Kidney epithelial cell (primary cell): ENCODE measurements at places on chromosomes 1 and 21. TPM values are rescaled to one million over a fixed set of nuclear protein-coding genes. Genes with fewer than 3 reads are reported as not detected.
A peak's percentile ranks its signal among the peaks of the same experiment; 100 is the strongest.

DNA sequence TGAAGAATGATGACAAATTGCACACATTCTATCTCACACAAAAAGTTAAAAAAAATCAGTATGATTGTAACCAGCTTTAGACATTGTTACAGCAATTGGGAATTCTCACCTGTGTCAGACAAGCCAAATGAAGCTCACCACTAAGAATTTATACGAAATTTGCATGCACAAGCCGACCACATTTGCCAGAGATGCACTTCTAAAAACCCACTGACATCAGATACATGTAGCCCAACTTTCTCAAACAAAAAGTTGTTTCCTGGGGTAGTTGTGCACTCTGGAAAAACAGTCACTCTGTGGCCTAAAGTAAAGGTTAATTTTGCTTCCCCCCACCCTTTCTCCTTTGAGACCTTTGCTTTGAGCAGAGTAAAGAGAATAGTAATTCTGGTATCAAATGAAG, 67.9 kb upstream of the IL12RB2 start:
- DNase-seq, result no peak

- DNase-seq, result no peak
Observed at GRCh38 chr1:55250399-55251075, 35.4 kb upstream of the USP24 start.

- DNase-seq, result no peak
Observed at GRCh38 chr1:4132352-4133296, 232.6 kb upstream of the C1orf174 start.

The NPR1 gene
- total RNA-seq, result 2.0 and 2.1 TPM in 2 replicates

- no peak for DNase-seq
Observed at GRCh38 chr1:114648503-114648902, 21.3 kb downstream of the DENND2C start.

The LCE1D gene
- total RNA-seq, result not detected in 2 replicates

DNA sequence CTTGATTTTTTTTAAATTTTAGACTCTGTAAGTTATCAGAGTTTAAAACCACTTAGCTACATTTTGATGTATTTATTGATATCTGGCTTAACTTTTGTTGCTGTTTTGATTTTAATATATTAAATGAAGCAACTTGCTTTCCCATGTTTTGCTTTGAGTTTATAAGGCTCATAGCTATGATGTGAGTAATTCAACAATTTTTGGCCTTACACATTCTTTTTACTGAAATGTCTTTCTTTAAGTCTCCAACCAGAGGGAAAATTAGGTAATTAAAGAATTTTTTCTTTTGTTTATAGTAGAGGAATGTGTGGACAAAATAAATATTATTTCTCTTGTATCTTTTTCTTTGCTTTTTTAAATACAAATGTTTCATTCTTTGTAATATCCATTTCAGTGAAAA, 258.3 kb upstream of the ADAMTS5 start:
- DNase-seq, result no peak

GRCh38 chr1:69244211-69244610, 323.5 kb upstream of the LRRC7 start:
- no peak for DNase-seq

- DNase-seq, result no peak
Observed at GRCh38 chr1:109806733-109807400, 43.1 kb upstream of the EPS8L3 start.

DNA sequence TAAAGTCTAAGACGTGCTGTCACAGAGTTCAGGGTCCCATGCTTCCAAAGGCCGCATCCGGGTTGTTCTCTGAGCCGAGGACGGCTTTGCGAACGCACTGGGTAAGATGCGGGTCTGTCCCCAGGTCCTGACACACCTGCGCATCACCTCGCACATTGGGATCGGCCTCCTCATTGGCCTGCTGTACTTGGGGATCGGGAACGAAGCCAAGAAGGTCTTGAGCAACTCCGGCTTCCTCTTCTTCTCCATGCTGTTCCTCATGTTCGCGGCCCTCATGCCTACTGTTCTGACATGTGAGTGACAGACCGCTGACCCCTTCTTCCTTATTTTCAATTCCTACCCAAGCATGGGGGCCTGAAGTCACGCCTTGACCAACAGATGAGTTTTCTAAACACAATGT, 25.3 kb downstream of the TFF3 start:
- no peak for DNase-seq

DNA sequence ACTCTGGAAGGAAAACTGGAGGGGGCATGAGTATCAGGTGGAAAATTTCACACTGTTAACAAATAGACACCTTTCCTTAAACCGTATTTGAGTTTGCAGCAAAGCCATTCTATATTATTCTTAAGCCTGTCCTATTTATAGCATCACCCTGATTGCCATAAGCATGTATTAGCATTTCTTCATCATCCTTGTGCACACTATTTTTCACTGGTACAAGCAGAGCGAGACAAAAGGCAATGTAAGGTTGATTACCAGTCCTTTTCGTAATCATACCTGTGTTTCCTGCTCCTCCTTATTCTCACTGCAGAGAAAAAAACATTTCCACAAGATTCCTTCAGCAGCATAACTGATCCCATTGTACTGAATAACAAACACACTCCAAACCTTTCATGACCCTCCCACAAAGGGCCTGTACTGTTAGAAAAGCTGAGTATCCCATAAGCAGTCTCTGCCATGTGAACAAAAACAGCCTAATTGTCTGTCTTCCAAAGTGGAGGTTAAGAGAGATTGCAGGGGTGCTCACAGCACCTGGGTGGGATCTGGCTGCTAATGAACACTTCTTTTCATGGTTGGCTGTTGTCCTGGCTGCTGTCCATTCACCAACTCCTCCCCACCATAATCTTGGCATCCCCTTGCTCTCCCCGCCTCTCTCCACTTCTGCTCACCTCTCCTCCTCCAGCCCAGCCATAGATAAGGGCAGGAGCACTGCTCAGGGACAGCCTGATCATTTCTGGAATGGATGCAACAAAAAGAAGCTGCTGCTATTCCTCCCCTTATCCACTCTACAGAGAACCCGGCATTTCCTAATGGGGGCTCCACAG, 30.4 kb downstream of the VTCN1 start:
- DNase-seq, result no peak

- DNase-seq, result no peak
Observed at GRCh38 chr1:89807983-89808382, 12.8 kb upstream of the LRRC8D start.

The NGF gene
- total RNA-seq, result 2.9 and 3.4 TPM in 2 replicates

DNA sequence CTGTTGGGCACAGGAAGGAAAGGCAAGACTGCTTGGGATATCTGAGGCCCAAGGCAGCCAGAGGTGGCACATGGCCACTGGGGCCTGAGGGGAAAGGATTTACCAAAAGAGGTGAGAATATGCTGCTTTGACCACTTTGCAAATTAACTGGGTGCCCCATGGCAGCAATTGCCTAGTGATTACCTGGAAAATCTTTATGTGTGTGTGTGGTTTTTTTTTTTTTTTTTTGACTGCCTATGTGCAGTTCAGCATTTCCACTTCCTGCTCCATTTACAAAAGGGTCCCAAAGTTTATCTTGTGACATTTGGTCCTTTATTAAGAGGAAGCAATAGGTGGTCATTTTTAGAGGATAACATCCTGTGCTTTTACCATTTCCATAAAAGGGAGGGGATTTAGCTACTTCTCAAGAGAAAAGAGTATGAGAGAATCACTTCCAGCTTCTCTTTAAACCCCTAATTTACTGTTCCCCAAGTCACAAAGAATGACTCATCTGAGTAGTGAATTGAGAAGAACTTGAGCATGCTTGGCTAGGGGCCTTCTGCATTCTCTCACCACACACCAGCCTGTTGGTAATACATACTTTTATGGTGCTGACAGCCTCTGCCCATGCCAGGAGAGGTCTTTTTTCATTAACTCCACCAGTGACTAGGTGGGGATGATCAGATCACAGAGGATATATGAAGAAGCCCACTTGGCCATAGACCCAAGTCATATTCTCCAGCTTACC, 52.1 kb downstream of the SYDE2 start:
- no peak for DNase-seq

DNA sequence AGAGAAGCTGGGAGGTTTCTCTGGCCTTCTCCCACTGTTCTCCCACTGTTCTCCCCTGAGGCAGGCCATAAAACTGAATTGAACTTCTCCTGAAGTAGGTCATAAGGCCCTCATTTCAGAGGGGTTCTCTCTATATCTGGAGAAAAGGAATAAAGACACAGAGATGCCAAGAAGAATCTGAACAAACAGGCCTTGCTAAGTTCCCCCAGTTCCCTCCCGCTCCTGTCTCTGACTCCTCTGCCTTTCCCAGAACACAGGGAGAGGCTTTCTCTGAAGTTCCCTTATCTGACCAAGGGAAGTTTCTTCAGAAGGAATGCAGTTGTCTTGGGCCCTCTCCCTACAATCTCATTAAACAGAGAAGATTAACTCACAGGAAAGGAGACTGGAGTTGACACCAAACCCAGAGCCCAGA, 83.4 kb downstream of the SLC16A1 start:
- DNase-seq, result no peak

The SPATA17 gene
- total RNA-seq, result 0.63 and 1.8 TPM in 2 replicates

GRCh38 chr1:36088265-36088576, 471 bp upstream of the ADPRS start:
- no peak for DNase-seq

GRCh38 chr1:35047188-35047858, 15.6 kb upstream of the ZMYM6 start:
- DNase-seq, result peak; percentile 76

DNA sequence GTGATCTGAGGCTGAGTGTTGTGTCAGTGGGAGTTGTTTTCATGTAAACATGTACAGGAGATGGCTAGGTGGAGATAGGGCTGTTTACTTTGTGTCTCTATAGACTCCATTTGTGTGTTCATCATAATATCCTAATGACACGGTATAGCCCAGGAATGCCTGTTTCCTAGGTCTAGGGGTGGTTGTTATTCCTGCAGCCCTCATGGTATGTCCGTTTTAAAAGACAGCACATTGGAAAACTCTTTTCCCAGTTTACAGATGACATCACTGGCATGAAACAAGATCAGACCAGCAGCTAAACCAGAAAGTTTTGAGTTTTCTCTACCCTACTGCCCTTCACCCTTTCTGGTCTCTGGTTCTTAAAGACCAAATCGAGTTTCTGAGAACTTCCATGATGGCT, 227.3 kb upstream of the TMEM51 start:
- DNase-seq, result no peak

DNA sequence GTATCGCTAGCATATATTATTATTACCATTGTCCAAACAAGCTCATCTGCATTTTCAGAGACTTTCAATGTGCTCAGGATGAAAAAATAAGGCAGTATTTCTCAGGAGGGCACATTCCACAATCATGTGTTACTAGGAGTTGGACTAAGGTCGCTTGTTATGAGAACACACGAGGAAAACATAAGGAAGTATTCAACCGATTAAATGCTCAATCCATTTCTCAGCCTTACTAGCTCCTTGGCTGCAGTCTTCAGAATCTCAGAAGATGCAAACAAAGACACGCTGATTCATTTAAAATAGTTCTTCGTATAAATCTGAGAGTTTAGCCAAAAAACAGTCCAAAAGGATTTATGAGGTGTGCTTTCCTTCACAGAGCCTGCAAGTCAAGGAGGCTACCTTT, 82.0 kb upstream of the JAK1 start:
- no peak for DNase-seq

GRCh38 chr1:112256411-112256810, 139.6 kb upstream of the CTTNBP2NL start:
- DNase-seq, result no peak

- no peak for DNase-seq
Observed at GRCh38 chr1:212255705-212256307, 29.4 kb upstream of the PPP2R5A start.

- no peak for DNase-seq
Observed at GRCh38 chr21:45374826-45375455, 30.0 kb upstream of the COL18A1 start.

- peak; percentile 26 for DNase-seq
Observed at GRCh38 chr1:45299981-45300668, 26.6 kb upstream of the HPDL start.

The LAMC1 gene
- 172 and 207 TPM in 2 replicates for total RNA-seq

- peak; percentile 47 for DNase-seq
Observed at GRCh38 chr1:223258751-223259198, 105.2 kb downstream of the SUSD4 start.

DNA sequence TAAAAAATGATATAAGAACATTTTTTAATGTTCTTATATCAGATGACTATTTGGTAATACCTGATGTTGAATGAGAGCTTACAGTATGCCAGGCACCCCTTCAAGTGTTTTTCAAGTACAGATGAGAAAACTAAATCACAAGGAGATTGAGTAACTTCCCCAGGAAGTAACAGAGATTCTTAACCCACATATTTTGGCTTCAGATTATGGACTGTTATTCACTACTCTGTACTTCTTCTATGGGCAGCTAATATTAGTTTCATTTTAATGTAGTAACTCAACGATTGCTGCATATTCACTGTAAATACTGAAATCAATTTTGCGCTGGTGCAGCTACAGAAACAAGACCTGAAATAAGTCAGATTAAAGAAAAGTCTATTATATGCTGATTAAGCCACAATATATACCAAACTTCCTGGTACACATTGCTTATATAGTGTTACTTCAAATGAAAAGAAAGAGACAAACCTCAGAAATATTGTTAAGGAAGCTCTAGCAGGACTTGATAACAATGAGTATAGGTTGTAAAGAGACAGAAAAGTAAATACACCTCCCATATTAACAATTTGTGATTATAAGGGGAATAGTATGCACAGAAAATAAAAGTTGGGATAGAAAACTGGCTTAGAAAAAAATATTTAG, 19.7 kb downstream of the DPYD start:
- no peak for DNase-seq

DNA sequence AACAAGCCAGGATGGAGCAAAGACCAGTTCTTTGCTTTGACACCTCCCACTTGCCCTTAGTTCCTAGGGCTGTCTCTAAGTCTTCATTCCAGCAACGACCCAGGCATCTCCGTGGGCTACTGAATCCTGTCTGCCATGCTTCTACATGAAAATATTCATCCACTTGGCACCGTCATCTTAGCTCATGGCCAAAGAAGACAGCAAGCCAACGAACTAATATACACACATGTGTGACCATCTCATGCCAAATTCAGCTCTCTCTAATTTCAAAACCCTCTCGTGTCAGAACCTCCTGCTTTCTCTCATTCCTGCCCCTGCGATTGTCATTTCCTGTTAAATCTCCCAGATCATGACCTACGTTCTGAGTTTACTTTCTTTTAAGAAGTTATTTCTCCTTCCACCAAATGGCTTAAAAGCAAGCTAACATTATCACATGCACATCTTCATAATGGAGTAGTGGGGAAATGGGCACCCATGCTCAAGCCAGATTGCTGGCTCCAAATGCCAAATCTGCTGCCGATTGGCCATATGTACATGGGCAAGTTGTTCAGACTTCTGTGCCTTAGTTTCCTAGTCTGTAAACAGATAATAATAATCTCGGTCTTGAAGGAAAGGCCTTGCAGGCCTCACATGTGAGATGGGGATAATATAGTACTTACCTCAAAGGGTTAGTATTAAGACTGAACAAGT, 373.4 kb downstream of the USH2A start:
- DNase-seq, result no peak

- DNase-seq, result no peak
Observed at GRCh38 chr1:206986402-206986801, 16.1 kb upstream of the FCAMR start.
